ENCODE measurements at places on chromosomes 4 and X.

DNA sequence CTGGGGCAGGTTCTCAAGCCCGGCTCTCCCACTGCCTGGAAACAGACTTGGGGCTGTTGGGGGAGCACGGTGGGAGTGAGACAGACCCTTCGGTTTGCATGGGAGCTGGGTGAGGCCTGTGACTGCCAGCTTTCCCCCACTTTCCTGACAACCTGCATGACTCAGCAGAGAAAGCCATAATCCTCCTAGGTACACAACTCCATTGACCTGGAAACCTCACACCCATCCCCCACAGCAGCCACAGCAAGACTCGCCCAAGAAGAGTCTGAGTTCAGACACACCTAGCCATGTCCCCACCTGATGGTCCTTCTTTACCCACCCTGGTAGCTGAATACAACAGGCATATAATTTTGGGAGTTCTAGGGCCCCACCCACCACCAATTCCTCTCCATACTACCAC lies 57.6 kb upstream of the UBQLN2 start:
- DNase-seq: no peak

GRCh38 chr4:138310498-138310897 lies 68.3 kb upstream of the SLC7A11 start:
- DNase-seq: no peak

DNA sequence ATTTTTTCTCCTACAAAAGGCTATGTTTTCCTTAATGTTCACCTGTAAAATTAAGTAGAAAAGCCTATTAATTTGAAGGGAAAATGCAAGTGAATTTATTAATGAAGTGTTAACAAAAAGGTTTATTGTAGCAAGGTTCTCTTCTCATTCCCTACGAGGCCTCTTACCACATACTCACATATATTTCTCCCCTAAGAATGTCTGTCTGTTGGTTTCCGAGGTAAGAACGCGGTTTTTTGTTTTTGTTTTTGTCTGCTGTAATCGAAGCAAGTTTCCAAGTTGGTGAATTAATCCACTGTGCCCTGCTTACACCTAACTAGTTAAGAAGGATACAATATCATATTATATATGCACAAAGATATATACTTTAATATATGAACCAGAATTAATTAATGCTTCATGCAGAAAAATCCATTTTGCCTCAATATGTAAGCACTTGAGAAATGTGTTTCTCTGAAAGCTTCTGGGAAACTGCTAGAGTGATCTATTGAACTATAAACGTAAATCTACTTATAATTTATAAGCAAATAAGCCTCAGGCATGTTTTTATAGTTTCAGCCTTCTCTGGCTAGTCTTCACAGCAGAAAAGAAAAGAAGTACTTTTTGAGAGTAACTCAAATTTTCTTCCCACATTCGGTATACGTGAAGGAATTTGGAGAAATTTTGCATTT lies 120.8 kb downstream of the EGF start:
- no peak for DNase-seq

GRCh38 chr4:86441175-86441936 lies 81.5 kb upstream of the MAPK10 start:
- peak; percentile 72 for DNase-seq

- no peak for DNase-seq
Measured at GRCh38 chrX:118329175-118329574, 16.7 kb upstream of the WDR44 start.

GRCh38 chr4:29199485-29199884 lies 1520.7 kb upstream of the PCDH7 start:
- DNase-seq: no peak

- DNase-seq: peak; percentile 81
Measured at GRCh38 chr4:139295206-139295941, 5.9 kb upstream of the NAA15 start.

DNA sequence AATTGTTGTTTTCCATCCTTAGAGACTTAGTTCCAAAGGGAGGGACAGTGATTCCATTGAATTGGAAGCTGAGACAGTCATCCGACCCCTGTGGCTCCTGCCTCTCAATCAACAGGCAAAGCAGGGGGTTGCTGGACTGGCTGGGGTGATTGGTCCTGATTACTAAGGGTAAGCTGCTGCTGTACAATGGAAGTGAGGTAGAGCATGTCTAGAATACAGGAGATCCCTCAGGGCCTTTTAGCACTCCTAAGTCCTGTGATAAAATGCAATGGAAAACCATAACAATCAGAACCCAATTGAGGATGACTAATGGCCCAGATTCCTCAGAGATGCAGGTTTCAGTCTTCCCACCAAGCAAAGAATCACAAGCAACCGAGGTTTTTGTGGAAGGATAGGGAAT lies 127.6 kb downstream of the AASDH start:
- no peak for DNase-seq

DNA sequence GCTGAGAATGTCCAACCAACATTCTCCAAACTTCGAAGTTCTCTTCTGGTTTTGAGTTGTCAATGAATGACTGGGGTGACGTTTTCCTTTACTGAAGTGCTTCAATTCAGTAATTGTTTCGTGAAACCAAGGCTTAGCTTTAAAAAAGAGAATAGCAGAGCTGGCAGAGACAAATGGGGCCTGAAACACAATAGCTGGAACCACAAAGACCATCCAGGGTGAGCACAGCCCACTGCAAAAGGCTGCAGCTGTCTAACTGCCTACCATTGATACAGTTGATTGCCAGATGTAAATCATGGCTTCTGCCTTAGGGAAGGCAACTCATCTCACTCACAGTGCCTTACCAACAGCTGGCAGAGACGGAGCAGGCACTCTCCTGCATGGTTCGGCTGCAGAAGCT lies 78.7 kb upstream of the ZNF518B start:
- no peak for DNase-seq

- DNase-seq: peak; percentile 55
Measured at GRCh38 chr4:177051473-177052060, 258.1 kb upstream of the NEIL3 start.

DNA sequence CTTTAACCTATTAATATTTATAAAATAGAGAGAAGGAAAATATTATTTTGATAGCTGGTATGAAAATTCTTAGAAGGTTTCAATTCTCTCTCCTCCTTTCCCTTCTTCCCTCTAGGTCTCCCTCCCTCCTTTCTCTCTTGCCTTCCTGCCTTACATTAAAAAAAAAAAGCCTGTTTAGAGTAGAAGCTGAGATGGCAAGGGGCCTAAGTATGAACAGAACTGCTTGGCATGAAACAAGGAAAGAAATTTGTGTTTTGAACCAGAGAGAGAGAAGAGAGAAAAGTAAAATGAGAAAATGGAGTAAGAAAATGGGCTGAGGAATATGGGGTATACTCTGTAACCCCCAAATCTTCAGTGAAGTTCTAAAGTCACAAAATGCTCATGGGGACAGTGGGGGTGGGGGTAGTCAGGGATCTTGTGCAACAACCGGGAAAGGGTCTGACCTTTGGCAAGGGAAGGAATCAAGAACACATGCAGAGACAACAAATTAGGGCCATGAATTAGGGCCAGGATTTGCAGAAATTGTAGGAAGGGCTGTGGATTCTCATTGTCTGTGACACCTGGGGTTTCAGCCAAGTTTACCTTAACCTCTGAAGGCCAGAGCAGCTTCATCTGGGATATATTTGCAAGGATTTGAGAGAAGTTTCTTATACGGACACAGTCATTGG lies 30.6 kb downstream of the SUPT20HL2 start:
- no peak for DNase-seq
